Central memory CD4-positive, alpha-beta T cell (primary cell): ENCODE measurements at places on chromosomes 12 and 14.

- DNase-seq, result no peak
Measured at GRCh38 chr12:98406378-98406777, 109.0 kb upstream of the TMPO start.

GRCh38 chr14:89243741-89244140 is 173.3 kb downstream of the FOXN3 start:
- no peak for DNase-seq

- no peak for DNase-seq
Measured at GRCh38 chr12:72277415-72277814, 5.2 kb downstream of the TRHDE start.

DNA sequence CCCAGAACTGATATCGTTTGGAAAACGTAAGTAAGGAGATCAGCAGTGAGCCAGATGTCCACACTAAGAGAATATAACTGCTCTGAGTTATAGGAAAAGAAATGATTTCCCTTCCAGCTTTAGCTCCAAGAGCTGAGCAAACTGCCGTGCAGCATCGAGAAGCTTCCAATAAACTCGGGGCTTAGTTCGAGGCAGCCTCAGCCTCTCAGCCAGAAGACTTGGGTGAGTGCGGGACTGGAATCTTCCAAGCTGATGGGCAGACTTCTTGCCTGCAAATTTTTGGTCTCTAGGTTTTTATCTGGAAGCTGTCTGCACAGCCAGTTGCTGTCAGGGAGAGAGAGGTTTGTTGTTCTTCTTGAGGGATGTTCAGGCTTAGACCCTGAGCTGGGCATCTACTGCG is 196.1 kb downstream of the PHETA1 start:
- DNase-seq, result no peak

GRCh38 chr12:128078301-128078971 is 188.5 kb upstream of the TMEM132C start:
- no peak for DNase-seq

- DNase-seq, result no peak
Measured at GRCh38 chr14:104179126-104179525, 40.7 kb downstream of the KIF26A start.

DNA sequence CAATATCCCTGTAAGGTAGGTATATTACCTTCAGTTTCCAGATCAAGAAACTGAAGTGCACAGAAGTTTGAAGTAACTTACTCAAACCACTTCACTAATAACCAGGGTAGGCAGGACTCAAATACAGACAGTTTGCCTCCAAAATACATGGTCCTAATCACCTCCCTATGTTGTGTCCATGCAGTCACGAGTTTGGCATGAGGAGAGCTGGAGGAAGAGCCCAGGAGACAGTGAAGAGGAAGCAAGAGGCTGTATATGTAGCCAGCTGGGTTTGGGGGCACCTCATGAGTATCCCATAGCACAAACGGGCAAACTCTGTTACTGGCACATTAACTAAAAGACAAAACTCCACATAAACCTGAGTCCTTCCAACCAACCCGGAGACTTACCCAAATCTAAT is 79.2 kb downstream of the DUSP16 start:
- DNase-seq, result no peak

GRCh38 chr14:24377126-24377525 is 9.1 kb downstream of the NFATC4 start:
- DNase-seq, result no peak

- no peak for DNase-seq
Measured at GRCh38 chr14:92499234-92499633, 14.3 kb upstream of the RIN3 start.

DNA sequence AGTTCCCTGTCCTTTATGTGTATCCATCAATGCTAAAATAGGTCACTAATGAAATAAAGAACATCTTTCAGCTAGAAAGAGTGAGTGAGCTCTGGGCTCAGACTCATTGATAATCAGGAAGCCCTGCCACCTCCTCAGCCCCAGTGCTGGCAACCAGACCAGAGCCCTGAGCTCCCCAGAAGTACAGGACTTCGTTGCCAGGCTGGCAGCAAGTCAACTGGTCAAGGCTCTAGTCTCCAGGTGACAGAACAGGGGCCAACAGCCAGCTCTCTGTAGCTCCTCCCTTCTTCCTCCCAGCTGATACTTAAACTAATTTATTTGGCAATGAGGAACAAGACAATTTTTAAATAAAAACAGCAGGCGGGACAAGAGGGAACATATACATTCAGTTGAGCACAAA is 145.3 kb downstream of the EGLN3 start:
- no peak for DNase-seq

GRCh38 chr12:127934409-127934808 is 332.6 kb upstream of the TMEM132C start:
- DNase-seq, result no peak

DNA sequence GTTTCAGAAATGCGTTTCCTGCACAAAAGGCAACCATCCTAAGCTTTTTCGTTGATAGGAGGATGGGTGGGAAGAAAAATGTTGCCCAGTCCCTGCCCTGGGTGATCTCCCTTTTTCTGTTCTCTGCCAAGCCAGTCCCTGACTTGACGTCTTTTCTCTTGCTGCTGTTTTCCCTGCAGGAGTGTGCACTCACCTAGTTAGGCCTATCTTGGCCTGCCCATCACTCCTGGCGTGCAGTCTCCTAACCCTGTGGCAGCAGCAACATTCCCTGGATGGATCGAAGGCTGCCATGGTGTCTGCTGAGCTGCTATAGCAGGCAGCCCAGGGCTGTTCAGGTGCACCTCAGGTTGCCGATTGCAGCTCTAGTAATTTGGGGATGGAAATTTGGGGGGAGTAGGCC is 1.2 kb downstream of the UNC119B start:
- no peak for DNase-seq

GRCh38 chr12:95286713-95287112 is 69.1 kb downstream of the VEZT start:
- no peak for DNase-seq

DNA sequence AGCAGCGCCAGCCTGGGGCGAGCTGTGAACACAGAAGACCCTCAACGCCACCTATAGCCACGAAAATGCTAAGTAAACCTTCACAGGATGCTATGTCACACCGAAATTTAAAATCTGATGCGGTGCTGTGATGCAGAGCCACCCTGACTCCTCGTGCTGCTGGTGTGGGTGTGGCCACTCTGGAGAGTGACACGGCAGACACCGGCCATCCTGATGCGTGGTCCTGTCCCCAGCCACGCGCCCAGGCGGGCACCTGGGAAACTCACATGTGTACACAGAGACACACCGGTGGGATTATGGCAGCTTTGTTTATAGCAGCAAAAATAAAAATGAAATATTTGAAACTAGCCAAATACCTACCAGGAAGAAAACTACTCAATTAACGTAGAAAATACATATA is 138.3 kb upstream of the SFSWAP start:
- DNase-seq, result no peak

GRCh38 chr12:47084172-47084571 is 4.4 kb upstream of the AMIGO2 start:
- DNase-seq, result no peak

DNA sequence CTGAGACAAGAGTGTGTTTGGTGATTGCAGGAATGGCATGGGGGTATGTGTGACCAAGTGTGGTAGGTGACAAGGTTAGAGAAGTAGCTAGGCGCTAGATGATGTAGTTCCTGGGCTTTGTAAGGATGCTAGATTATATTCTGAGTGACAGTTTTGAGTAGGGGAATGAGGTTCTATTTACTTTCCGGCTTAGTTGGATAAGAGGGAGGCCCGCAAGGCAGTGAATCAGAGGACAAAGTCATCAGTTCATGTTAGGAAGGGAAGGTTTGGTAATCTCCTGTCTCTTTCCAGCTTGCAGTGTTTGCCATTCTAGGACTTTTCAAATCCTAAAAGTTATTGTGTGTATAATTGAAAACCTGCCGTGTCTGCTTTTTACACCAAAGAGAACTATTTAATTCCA is 45.0 kb downstream of the CFAP54 start:
- no peak for DNase-seq

DNA sequence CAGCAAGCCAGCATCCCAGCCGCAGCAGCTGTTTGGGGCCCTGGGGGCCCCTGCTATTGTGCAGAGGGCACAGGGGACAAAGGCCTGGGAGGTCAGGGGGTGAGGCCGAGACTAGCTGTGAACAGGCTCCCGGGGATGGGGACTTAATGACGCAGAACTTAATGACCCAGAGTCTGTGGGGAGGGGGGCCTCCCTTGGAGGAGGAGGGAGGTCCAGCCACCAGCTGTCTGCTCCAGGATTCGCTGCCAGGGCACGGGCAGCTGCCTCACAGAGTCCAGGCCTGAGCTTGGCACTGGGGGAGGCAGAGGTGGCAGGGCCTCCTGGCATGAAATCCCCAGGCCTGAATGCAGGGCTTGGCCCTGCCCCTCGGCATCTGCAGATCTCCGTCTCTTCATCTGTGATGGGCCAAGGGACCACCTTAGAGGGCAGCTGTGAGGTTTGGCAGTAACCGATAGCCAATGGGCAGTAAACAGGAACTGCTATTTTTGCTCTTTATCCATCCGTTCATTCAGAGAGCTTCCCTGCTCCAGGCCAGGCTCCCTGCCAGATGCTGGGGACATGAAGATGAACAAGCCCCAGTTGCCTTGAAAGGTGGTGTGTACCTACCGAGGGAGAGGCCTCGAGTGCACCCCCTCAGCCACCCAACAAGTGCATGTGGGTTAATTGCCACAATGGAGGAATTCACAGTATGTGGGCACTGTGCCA is 6.7 kb downstream of the FAM222A start:
- DNase-seq, result no peak

- no peak for DNase-seq
Measured at GRCh38 chr12:123502163-123502704, 31.3 kb downstream of the RILPL1 start.

DNA sequence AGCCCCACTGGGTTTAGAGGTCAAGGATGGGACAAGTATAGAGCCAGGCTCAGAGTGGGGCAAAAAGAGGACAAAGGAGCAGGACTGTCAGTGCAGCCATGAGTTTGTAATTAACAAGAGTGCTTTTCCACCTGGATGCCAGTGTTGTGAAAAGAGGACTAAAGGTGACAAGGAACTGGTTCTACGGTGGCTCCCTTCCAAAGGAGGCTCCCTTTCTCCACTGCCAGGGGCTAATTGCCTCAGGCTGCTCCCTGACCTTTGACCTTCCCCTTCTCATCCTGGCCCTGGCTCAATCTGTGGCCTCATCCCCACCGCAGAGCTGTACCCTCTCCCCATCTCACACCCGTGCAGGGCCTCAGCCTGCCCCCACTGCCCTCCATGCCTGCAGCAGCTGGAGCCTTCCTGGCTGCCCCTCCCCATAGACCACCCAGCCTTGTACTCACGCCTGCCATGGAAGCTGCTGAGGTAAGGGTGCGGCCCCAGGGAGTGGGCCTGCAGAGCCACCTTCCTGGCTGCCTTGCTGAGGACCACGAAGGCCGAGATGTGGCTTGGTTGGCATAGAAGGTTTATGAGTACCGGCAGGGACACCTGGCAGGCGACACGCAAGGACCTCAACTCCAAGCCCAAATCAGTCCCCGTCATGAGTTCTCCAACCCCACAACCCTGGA is 24.8 kb upstream of the FKBP4 start:
- DNase-seq, result no peak

- DNase-seq, result no peak
Measured at GRCh38 chr14:104547310-104547997, 32.1 kb upstream of the C14orf180 start.

GRCh38 chr12:109461049-109461845 is 15.9 kb downstream of the KCTD10 start:
- no peak for DNase-seq

GRCh38 chr12:78128211-78128610 is 297.5 kb downstream of the NAV3 start:
- no peak for DNase-seq

DNA sequence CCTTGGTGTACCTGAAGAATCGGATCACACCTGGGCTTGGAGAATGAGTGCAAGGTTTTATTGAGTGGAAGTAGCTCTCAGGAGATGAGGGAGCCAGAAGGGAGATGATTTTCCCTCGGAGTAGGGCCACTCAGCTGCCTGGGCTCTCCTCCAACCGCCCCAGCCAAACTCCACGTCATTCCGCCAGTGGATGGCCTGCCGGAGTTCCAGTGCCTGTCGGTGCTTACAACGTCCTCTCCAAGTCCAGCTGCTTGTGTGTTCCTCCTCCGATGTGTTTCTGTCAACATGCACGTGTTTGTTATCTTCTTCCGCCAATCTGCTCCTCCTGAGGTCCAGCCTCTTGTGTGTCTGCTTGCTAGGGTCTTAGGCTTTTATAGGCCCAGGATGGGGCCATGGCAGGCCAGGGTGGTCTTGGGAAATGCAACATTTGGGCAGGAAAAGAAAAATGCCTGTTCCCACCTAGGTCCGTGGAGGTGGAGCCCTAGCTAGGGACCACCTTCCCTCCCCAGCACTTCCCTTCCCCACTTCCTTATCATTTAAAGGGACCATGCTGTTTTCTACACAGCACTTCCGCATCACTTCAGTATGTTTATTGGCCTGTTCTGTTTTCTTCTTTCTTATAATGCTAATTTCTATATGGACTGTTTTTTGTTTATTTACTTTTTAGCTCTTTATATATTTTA is 343.2 kb downstream of the PDZRN4 start:
- no peak for DNase-seq

GRCh38 chr14:39268393-39268792 is 34.7 kb downstream of the MIA2 start:
- peak; percentile 3 for DNase-seq

GRCh38 chr14:95490138-95490509 is 26.3 kb downstream of the SYNE3 start:
- DNase-seq, result no peak

- no peak for DNase-seq
Measured at GRCh38 chr14:20428010-20428365, 8.0 kb downstream of the KLHL33 start.

- DNase-seq, result no peak
Measured at GRCh38 chr14:36690311-36691040, 28.8 kb downstream of the PAX9 start.
